Osteoblast (primary cell): ENCODE measurements at places on chromosomes 16 and 17.
A peak's percentile ranks its signal among the peaks of the same experiment; 100 is the strongest.

DNA sequence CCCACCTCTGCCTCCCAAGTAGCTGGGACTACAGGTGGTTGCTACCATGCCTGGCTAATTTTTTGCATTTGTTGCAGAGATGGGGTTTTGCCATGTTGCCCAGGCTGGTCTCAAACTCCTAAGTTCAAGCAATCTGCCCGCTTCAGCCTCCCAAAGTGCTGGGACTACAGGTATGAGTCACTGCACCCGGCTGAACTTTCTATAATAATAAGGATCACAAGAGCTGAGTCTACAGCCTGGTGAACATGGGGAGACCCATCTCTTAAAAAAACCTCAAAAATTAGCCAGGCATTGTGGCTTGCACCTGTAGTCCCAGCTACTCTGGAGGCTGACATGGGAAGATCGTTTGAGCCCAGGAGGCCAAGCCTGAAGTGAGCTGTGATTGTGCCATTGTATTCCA, 53.5 kb downstream of the WDR59 start:
- DNase-seq, result no peak

GRCh38 chr16:51881731-51882130, 665.2 kb downstream of the TOX3 start:
- DNase-seq, result no peak

- no peak for DNase-seq
Observed at GRCh38 chr16:80277182-80277581, 263.6 kb upstream of the DYNLRB2 start.

DNA sequence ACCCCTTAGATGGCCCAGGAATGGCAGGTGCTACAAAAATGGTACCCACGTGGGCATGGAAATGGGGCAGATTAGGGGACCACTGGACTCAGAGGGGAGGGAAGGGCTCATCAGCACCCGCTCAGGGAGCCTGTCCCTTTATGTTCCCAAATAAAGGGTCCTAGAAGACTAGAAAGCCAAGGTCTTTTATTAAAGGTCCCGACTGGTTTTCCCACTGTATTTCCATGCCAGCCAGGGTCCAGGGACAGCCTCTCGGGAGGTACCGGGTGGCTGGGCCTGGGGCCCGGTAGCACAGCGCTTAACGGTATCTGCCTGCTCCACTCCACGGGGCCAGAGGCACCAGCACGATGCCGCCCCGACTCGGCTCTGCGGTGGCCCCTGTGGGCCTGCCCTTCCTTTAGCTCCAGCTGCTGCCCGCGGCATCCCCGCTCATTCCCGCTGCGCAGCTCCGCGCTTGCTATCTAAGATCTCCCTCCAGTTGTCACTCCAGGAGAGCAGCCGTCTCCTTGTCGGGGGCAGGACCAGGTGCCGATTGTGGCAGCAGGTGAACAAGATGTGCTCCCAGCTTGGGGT, 1.4 kb downstream of the NT5C start:
- DNase-seq, result peak; percentile 71

DNA sequence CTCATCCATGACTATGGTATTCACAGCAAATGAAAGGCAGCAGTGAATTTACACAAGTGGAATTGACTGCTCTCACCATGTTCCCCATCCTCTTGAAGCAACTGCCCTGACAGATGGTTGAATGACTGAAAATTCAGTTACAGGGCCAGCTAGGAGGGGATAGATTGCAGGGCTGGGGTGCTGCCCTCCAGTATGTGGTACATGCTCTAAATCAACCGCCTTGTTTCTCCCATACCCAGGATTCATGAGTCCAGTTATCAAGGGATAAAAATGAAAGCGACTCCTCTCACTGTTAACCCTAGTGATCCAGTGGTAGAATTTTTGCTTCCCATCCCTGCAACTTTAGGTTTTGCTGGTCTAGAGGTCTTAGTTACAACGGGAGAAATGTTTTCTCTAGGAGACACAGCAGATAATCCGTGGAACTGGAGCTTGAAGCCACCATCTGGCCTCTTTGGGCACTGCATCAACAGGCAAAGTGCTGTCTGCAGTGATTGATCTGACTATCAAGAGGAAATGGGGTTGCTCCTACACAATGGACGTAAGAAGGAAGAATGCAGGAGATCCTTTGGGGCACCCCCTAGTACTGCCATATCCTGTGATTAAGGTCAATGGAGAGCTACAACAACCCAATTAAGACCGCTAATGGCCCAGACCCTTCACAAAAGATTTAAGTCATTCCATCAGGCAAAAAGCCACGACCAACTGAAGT, 32.0 kb downstream of the SCPEP1 start:
- peak; percentile 79 for DNase-seq

GRCh38 chr17:37368577-37368976, 7.2 kb upstream of the C17orf78 start:
- peak; percentile 53 for DNase-seq

DNA sequence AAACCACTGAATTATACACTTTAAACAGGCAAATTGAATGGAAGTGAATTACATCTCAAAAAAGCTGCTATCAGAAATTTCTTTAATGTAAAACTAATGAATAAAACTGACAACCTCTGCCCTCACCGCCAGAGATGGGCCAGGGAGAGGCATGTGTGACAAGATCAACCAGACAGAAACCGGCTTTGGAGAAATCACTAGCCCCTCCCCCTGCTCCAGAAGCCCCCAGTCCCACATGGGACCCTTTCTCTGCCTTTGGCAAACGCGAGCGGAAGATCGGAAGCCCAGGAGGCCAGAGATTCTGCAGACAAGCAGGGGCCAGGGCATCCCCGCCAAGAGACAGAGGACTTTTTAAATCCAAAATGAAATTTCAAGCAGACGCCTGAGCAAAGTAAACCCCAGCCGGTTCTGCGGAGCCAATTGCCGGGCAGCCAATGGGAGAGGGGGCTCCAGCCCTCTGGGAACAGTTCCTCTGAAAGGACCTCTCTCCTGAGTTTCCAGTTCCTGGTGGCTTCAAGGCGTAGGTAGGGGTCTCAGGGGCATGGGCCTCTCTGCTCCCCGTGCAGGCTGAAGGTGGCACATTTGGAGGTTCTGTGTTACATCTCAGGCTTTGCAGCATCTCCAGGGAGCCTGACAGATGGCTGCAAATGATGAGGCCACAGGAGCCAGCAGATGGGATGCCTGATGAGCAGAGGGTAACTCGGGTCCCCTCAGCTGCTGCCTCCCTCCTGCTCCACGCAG, 118.1 kb downstream of the GSG1L start:
- no peak for DNase-seq

- no peak for DNase-seq
Observed at GRCh38 chr16:64362193-64362592, 759.7 kb downstream of the CDH11 start.

DNA sequence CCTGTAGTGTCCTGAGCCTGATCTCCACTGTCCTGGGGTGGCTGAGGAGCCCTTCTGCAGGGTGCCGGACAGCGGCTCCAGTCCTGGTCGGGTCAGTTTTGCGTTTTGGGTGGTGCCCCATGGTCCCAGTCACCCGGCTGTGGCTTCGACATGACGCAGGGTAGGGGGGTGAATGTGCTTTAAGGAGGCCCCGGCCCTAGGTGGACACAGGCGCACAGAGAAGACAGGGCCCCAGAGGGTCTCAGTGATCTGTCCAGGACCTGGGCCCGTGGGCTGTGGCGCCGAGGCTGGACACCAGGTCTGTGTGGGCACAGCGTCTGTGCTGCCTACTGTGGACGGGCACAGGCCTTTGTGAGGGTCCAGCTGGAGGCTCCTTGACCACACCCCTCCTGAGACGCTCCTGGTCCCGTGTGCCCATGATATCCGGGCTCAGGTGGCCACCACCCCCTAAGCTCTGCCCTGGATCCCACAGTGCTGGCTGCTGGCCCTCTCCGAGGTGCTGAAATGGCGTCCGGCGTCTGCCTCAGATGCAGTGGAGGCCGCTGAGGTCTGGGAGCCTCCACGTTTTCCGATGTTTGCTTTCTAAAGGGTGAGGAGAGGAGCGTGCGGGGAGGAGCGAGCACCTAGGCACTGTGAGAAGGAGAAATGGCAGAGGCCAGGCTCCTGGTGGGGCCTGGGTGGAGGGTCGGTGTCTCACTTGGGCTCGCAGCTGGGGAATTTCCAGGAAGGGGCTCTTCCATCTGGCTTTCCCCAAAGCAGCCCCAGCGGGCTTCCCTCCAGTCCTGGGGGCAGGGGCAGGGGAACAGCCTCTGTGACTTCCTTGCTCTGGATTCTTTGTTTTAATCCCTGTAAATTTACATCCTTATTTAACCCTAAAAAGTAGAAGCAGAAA, 56.1 kb upstream of the ACSF3 start:
- peak; percentile 97 for DNase-seq

- DNase-seq, result peak; percentile 92
Observed at GRCh38 chr16:51151435-51151960, 428 bp upstream of the SALL1 start.

GRCh38 chr16:86477642-86478041, 32.7 kb upstream of the FOXF1 start:
- DNase-seq, result no peak

DNA sequence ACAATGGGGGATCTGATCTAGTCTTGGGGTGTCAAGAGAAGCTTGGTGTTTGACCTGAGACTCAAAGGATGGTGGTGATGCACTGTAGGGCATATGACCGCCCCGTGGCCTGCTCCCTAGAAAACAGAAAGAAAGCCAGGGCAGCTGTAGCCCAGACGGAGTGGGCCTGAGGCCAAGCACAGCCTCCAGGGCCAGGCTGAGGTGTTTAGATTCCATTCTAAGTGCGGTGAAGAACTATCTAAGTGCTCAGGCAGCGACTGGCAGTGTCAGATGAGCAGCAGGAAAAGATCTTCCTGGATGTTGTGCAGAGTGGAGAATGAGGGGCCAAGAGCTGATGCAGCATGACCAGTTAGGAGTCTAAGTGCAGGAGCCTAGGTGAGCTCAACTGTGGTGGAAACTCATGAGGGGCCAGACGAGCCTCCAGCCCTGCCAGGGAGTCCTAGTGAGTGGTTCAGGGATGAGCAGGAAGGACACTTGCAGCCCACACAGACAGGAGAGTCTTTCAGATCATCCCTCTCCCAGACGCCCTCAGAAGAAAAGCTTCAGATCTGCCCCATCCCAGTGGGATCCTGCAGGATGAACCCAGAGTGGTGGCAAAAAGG, 314.2 kb upstream of the CCL2 start:
- no peak for DNase-seq

GRCh38 chr16:2520784-2521531, 787 bp downstream of the AMDHD2 start:
- peak; percentile 94 for DNase-seq

DNA sequence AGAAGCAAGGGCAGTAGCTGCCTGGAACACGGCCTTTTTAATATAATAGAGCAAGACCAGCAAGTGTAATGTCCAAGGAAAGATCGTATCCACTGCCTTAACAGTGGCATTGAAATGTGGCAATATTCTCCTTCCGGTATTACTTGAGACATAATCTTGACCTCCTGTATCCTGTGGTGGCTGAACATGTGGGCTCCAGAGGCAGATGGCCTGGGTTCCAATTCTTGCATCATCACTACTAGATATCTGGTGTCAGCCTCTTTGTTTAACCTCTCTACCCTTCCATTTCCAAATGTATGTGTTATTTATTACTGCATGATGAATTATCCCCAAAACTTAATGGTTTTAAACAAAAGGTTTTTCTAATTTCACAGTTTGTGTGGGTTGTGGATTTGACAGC, 3.5 kb upstream of the CDYL2 start:
- no peak for DNase-seq
